ENCODE measurements at places on chromosomes 3 and 15.

DNA sequence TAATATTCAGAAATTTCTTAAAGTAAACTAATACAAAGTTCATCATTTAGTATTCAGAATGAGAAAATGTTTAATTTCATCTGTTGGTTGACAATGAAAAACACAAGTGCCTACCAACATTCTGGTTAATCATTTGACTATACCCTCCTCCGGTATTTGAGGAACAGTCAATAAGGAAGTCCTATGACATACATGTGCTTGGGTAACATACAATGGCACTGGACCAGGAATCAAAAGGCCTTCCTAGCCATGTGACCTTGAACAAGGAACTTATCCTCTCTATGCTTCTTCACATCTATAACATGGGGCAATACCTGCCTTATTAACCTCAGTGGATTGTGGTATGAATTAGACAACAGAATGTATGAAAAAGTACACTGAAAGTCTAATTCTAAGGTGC is 65.8 kb downstream of the ZNF280D start:
- peak; percentile 45 for DNase-seq

- no peak for DNase-seq
Observed at GRCh38 chr3:132800958-132801357, 78.7 kb upstream of the NPHP3 start.

DNA sequence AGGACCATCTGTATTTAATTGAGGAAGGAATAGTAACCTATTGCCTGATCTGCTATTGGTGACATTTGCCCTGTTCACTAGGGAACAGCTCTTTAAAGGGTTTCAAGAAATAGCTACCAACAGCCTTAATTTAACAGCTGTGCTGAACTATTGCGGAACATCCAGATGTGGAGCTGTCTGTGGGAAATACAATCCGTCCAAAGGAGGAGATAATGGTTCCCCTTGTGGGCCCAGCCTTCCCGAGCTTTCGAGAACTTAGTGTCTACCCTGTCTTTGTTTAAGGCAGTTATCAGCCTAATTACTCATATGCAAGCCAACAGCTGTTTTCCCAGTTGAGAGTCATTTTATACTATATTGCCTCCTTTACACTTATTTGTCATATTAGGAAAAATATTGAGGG is 398.6 kb downstream of the WDR72 start:
- DNase-seq: no peak

DNA sequence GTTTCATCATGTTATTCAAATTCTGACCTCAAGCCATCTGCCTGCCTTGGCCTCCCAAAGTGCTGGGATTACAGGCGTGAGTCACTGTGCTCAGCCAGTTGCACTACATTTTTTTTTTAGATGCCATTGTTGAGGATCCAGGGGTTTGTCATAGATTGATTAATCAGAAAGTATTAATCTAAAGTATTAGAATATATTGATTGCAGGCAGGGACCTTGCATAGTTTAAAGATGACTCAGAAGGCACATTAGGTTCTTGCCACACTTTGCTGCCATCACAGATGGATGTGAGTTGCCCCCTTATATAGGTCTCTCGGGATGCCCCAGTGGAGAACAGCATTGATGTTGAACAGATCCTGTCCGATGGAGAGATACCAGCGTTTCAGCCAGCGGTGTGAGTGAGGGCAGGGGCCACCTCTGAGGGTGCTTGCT is 41.1 kb downstream of the IGF1R start:
- no peak for DNase-seq

DNA sequence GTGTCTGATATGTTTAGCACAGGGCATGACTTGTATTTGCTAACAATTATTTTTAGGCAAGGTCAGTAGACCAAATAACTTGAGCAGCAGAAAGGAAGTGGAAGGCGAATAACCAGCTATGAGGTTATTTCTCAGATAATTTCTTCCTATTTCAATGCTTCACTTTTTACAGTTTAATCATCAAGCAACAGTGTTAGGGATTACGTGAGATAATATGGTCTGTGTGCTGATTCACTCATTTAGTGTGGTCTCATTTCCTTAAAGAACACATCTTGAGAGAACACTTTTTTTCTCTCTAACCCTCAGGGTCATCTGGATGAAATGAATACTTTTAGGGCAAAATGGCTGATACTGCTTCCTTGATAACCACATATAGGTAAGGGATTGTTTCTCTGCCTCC is 126.0 kb upstream of the CCNL1 start:
- DNase-seq: no peak

DNA sequence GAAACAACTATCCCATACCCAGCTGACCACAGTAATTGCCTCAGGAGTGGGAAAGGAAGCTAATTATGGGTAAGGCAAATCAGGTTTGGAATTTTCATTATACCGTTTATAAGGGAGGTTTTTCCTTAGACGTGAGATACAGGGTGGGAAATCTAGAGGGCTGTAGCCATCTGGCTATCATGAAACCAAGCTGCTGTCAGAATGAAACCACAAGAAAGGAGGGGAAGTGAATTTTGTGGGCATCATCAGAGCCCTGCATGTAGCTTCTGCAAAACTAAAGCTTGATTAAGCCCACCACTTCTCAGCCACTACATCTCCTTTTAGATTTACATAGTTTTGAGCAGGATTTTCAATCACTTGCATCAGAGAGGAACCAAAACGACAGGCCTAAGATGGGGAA is 893.5 kb downstream of the TUSC7 start:
- peak; percentile 8 for DNase-seq

- DNase-seq: no peak
Observed at GRCh38 chr3:46962990-46963389, 13.6 kb downstream of the CCDC12 start.

DNA sequence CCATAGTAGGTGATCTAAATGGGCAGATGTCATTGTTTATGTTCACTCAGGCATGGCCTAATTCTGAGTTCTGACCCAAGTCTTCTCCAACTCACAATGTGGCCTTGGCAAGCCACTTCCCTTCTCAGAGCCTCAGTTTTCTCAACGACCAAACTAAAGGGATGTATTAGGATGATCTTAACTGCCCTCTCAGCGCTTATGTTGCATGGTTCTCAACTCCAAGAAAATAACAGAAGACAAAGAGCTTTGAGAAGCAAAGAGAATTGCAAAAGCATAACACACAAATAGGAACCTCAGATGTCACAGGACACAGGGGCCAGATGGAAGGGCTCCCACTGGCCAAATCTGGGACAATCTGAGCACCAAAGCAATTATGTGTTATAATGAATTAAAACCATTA is 8.6 kb downstream of the RHCG start:
- no peak for DNase-seq

DNA sequence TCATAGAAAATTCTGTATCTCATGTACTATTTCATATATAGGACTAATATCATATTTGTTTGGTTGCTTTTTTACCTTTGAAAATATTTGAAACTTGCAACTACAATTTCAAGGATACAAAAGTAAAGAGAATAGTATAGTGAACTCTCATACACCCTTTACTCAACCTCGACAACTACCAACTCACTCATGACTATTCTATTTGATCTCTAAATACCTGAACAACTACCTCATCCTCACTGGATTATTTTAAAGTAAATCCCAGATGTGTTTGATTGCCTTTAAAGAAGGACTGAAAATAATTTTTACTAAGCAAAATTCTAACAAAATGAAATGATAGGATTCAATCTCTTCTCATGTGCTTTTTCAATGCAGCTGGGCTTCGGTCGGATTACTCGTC is 12.1 kb downstream of the TMPRSS7 start:
- DNase-seq: no peak

DNA sequence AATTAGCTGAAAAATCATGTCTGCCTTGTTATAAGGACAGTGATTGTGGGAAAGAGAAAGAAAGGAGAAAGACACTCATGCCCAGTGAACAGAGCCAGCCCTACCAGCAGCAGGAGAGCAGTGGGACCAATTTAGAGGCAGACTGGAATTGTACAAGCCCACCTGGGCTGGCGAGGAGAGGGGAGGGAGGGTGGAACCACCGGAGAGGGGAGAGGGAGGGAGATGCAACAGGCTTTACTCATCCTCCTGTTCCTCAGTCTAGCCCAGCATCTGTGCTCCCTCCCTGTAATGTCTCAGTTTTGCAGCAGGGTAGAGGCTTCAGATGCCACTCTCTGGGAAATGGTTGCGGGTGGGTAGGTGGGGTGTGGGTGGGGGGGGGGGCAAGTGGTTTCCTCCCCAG is 54.7 kb downstream of the RAB11A start:
- DNase-seq: no peak
